GM12864 (cell line): ENCODE measurements at places on chromosomes 3 and 15.

DNA sequence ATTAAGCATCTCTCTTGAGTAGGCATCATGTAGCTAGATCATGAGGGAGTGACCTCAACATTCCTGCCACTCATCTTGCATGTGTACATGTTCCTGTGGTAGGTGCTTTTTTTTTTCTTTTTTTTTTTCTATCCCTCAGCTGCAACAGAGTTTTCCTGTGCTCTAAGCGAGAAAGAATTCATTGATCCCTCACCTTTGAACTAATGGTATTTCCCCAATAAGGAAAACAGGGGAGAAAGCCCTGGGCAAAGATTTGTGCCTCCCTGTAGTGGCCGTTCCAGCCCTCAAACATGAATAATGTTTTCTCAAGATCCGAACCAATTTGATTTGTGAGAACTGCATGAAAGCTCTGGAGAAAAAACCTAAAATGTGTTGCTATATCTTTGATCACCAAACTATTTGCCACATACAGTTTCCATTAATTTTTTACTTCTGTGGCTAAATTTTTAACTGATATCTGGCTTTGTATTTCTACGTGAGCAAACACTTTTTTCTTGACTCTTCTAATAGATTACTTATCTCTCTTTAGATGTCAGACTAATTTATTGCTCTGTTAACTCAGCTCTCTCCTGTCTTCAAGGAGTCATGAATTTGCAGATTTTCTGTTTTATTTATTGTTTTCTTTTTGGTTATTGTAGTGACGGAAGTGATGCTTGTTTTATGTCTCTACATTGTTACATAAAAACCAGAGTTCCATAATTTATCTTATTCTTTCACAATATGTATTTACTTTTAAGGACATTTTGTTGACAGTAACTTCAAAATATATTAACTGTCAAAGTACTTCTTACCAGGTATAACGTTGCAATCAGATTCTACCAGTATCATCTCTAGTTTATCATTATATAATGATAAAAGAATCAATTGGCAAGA is 1396.5 kb downstream of the OTOL1 start:
- DNase-seq, result no peak

GRCh38 chr3:149566292-149566975 is 91.4 kb downstream of the WWTR1 start:
- DNase-seq, result no peak

- DNase-seq, result no peak
Observed at GRCh38 chr3:16514021-16514700, 662 bp upstream of the RFTN1 start.

DNA sequence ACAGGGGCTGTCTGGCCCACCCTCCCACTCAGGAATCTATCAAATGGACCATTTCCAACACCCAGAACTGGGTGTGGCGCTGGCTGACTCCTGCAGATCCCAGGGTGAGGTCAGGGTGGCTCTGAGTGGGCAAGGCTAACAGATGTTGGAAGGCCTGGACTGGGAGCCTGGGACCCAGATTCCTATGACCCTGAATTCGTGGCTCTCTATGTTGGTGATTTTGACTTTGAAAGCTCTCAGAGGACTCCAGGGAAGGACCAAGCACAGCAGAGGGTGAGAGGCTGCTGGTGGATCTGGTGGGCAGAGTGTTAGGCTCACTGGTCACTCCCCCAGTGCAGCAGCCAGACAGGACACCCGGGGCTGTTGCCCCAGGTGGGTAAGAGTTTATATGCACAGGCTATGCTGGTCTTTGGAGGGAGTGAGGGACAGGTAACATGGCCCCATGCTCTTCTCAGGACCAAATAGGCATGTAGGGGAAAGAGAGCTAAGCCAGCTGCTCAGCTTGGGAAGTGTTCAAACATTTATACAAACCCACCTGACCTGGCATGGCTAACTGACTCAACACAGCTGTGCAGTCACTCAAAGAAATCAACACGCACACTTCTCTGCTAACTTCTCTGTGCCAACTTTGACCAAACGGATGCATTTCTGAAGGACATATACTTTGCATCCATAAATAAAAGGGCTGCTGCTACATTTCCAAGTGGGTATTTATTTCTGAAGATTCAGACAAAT is 62.6 kb upstream of the RAB6B start:
- DNase-seq, result no peak

DNA sequence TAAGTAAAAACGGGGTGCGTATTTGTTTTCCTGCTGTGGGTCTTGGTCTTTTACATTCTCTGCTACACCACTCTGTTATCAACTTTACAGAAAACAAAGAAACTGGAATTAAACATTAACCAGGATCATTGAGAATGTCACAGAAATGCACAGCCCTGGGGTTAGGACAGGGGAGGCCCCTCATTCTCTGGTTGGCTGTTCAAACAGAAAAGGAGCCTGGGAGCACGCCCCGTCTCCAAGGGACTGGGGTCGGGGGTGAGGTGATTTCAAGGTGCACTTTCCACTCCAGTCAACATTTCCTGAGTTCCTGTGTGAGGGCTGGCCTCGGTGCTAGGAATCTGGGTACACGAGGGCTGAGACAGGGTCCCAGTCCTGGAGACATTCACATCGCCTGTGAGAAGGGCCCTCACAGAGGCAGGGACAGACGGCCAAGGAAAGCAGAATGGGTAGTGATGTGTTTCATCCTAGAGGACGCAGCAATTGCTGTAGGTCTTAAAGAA is 30.3 kb downstream of the CPN2 start:
- DNase-seq, result no peak

DNA sequence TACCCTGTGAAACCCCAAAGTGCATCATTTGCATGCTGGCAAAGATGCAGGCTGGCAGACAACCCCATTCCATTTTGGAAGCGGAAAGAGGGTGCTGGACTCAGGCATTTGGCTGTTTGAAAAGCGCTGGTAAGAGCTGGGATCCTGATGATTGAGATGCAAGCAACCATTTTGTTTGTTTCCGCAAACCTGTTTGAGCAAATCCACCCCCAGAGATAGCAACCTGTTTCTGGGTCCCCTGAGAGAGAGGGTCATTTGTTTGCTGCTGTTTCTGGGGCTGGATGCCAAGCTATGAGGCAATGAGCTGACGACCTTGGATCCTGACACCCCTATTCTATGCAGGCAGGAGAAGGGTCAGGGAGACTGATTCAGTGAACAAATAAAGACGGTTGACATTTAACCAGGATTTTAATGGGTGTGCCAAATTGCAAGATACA is 9.8 kb downstream of the SLC6A1 start:
- no peak for DNase-seq

DNA sequence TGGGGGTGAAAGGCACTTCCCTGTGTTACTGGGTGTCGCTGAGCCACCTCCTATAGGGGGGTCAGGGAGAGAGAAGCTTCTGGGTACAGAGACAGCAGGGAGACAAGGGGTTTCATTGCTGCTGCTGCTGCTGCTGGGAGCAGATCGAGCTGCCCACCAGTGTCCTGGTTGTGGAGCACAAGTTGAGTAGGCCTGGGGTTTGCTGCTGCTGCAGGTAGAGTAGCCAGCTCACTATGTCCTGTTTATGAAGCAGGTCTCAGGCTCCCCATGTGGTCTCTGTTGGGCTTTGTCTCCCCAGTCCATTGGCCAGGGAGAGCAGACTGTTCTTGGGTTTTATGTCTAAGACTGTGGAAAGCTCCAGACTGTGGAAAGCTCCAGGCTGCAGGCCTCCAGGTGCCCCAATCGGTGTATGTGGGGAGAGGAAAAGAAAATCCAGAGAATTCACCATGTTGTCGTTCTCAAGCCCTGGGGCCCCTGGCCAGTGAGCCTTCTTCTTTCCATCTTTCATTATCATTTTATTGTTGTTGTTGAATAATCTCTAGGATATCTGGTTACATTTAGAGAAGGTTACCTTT is 157.8 kb downstream of the ADAMTS17 start:
- no peak for DNase-seq

DNA sequence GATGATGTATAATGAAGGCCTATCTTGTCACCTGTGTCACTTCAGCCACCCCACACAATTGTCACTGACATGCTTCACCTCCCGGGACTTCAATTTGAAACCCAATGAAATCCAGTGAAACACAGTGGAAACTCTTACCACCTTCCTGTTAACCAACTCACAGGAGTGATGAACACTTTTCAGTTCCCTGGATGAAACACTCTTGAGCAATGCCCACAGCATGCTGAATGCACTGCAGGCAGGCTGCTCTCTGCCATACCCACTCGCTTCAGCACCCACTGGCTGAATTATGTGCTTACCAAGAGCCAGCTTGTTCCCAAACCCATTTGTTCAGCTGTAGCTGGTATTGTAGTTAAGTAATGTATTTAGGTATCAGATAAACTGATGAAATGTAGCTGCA is 47.0 kb downstream of the MAP2K1 start:
- DNase-seq, result no peak

DNA sequence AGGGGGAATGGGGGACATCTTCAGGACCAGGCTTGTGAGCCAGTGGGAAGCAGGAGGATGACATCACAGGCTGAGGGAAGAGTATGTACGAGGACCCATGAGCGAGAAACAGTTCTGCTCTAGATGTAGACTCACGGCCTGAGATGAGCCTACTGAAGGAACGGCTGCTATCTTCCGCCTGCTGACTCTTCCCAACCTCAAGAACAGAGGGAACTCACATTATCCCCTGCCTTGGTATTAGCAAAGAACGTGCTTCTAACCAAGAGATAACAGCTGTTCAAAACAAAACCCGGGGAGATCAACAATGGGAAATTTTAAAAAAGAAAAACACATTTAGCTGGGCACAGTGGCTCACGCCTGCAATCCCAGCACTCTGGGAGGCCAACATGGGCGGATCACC is 25.3 kb downstream of the AVEN start:
- no peak for DNase-seq

DNA sequence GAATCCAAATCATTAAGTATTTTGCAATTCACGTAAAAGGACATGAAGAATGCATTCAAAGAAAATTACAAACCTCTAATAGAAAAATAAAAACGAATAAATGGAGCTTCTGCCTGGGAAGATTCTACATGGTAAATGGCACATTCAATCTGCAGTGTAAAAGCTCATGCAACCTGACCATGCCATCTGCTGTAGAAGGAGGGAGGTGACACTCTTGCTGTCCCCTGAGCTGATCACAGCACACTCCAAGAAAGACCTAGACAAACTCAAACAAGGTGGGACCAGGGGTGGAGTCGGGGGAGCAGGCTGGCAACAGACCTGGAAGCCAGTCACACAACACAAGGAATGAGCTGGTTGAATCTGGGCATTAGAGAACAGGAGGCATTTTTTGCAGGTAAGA is 101.8 kb downstream of the BDH1 start:
- no peak for DNase-seq

- no peak for DNase-seq
Observed at GRCh38 chr3:11204697-11205348, 50.5 kb downstream of the HRH1 start.

DNA sequence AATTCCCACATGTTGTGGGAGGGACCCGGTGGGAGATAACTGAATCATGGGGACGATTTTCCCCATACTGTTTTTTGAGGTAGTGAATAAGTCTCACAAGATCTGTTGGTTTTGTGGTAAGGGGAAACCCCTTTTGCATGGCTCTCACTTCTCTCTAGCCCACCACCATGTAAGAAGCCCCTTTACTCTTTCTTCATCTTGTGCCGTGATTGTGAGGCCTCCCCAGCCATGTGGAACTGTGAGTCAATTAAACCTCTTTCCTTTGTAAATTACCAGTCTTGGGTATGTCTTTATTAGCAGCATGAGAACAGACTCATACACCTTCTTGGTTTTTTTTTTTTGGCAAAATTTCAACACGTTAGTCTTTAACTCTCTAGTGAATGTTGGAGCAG is 18.1 kb downstream of the ARL8B start:
- no peak for DNase-seq

DNA sequence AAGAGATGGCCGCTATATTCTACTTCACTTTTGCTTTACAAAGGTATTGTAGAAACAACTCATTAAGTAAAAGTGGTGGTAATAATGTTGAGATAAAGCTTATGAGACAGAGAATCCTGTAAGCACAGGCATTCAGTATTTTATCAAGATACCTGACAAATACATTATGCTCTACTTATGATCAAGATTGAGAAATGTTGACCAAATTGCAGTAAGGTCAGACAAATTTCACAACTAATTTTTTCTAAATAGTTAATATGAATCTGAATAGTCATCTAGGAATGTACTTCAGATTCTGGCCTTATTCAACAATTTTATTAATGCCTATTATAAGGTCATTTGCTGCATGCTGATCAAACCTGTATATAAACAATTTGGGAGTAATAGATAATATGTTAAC is 95.1 kb upstream of the MBNL1 start:
- DNase-seq, result no peak

DNA sequence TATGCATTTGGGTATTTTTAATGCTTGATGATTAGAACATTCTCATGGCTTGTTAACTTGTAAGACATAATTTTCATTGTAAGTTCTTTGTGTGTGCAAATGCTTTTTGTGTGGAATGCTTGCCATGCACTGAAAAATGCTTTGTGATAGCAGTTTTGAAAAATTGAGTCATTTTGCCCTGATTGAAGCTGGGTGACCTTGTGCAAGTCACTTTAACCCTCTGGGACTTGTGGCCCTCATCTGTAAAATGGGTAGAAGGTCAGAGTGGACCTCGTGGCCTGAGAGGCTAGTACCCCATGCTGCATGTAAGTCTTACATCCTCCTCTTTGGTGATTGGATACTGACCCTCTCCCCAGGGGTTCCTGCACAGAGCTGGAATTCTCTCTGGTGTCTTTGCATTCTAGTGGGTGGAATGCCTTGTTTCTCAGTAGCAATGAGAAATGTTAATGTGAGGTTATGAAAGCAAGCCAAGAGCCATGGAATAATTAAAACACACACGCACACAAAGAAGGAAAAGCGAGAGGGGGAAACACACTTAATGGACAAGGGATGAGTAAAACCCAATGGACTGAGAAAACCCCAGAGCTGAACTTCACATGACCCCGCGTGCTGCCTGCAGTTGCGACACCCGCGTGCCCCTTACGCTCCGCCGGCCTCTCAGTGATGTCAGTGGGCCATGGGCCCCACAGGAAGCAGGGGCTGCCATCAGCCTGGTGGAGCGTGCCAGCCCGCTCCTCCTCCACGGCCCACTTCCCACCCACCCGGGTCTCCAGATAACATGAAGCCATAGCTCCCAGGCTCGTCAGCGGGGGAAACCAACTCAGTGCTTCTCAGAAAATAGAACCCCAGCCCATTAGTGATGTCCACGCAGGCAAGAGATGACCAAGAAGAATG is 44.0 kb downstream of the SMAD3 start:
- DNase-seq, result no peak

DNA sequence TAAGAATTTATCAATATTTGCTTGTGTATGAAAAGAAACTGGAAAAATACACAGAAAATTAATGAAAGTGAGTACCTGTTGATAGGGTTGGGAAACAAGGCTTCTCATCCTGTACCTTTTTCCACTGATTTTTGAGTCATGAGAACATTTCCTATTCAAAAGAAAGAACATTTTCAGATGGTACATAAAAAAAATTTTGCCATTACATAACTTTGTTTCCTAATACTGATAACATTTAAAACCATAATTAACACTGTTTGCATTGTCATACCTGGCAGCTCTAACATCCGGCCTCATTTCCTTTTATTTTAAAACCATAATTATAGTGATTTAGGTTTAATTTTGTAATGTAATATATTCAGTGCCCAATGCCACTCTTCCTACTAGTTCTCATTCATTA is 11.7 kb downstream of the NKTR start:
- DNase-seq, result no peak

GRCh38 chr3:140067487-140067886 is 132.5 kb downstream of the CLSTN2 start:
- no peak for DNase-seq

- DNase-seq, result no peak
Observed at GRCh38 chr3:124258057-124258500, 266.2 kb upstream of the ROPN1 start.
